Left lobe of liver (tissue), 2 donors: ENCODE measurements at places on chromosomes 7 and 10.

DNA sequence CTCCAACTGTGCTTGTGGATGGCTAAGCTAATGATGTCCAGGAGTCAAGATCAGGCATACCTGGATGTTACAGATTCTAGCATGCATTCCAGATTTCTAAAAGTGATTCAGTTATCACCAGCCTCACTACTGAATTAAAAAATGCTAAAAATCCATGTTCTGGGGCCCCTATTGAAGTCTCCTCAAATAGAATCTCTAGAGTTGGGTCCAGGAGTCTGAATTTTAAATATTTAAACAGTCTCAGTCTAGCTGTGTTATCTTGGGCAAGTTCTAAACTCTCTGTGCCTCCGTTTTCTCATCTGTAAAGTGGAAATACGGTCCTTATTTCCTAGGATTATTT is 5.0 kb downstream of the ARID5B start:
- DNase-seq, result no peak

DNA sequence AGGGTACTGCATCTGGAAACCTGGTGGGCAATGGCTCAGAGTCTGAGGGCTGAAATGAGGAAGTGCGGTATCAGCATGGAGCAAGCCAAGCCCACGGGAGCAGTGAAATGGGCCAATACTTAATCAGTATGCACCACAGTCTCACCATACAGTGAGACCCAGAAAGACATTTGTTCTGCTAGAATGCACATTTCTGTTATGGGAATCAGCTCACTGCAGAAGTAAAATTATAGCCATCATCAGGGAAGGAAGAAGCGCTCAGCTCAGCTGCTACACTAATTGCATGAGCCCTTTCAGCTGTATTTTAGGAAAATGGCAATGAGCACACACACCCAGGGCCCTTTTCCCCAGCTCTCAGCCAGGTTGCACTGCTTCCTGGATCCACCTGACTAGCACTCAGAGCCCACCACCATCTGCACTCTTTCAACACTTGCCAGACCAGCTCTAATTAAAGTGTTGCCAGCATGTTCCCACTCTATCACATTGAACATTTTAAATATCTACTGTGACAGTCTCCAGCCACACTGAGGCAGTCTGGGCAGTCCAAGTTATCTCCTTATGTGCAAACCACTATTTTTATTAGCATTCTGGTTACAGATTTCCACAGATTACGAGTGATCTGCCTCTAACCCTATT is 44.2 kb upstream of the PIK3AP1 start:
- DNase-seq, result no peak

DNA sequence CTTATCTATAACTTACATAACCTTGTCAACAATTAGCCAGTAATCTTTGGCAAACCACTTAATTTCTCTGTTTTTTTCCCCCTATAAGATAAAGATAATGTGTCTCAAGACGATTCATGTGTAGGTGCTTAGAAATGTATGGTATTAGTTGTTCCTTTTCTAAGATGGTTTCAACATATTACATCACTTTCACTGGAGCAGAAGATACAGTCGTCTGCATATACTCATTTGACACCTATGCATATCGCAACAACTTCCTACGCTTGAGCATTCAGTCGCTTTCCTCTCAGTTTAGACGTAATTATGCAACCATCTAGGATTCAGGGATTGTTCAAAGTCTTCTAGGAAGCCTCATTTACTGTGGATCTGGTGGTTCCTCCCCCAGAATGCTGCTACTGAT is 396.7 kb downstream of the PHTF2 start:
- no peak for DNase-seq

DNA sequence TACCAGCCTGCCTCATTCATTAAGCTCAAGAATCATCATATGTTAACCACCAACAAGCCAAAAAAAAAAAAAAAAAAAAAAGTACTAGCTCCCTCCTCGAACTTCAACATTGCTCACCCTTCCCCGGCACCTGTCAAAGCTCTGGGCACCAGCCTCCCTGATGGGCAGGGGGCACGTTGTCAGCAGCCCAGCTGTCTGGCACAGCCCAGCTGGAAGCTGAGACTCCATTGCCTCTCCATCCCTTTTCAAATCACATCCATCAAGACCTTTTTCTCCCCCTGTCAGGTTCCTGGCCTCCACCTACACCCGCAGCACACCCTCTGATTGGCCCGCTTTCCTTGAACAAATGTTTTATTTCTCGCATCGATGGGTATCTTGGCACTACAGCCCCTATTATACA is 913.3 kb upstream of the AUTS2 start:
- DNase-seq, result no peak

GRCh38 chr10:73824146-73824725 is 12.8 kb upstream of the NDST2 start:
- DNase-seq, result no peak

- DNase-seq, result no peak
These were observed 588 bp downstream of the GET4 start for GRCh38 chr7:876972-877311.

- DNase-seq, result no peak
These were observed 36.4 kb upstream of the ELN start for GRCh38 chr7:73991522-73992100.

DNA sequence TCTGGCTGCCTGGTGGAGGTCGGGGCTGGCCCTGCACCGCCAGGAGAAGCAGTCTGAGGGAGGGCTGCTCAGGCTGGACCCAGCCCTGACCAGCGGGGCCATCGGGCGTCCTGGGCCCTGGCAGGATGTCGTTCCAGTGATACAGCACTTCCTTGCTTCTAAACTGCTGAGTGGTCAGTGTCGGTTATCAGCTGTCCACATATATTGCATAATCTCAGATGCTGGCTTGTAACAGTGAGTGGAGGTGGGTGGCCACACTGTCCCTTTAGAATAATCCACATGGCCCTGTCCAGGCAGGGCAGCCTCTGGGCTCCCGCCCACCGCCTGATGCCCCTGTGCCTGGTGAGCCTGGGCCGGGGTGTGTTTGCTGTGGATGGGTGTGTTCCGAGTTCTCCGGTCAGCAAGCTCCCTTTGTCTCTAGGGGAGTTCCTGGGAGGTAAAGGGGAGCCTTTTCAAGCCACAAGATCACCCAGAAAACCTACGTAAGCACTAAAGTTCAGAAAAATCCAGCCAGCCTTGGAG is 86.1 kb downstream of the LHPP start:
- DNase-seq, result no peak

- peak; percentile 58 for DNase-seq
These were observed 108.4 kb upstream of the ZMIZ1 start for GRCh38 chr10:78960316-78960800.

- DNase-seq, result no peak
These were observed 37.2 kb downstream of the ERLIN1 start for GRCh38 chr10:100148353-100149211.

DNA sequence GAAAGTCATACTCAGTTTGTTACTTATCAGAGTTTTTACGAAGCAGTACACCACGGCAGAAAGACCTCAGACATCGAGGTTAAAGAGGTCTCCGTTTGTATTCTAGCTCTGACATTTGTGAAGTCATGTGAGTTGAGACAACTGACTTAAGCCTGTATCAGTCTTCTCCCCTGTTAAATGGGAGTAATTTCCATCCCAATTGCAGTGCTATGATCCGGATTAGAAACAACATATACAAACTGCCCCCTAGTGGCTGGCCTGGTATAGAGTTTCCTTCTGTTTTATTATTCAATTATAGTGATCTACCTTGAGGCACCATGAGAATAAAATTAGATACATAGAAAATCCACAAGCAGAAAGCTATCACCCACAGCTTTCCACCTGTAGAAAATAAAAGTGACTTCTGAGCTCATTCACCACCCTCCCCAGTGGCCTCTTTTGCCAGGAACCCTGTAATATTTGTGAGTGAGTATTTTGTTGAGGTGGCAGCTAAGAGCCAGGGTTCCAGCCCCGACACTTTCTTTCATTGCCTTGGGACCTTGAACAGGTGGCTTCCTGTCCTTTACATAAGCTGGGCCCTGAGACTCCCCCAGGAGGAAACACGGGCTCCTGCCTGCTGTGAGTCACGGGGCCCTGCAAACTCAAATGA is 607.2 kb upstream of the MGMT start:
- DNase-seq, result no peak

- no peak for DNase-seq
These were observed 94.3 kb upstream of the ADO start for GRCh38 chr10:62710182-62710581.

GRCh38 chr7:70303309-70303708 is 705.0 kb downstream of the AUTS2 start:
- DNase-seq, result no peak

GRCh38 chr10:118173296-118173695 is 126.6 kb upstream of the RAB11FIP2 start:
- DNase-seq, result no peak

- DNase-seq, result peak; percentile 80
These were observed 22.7 kb upstream of the KCNK18 start for GRCh38 chr10:117174439-117175214.

GRCh38 chr7:137891016-137891655 is 44.4 kb upstream of the DGKI start:
- DNase-seq, result no peak

- DNase-seq, result peak; percentile 26
These were observed 16.4 kb downstream of the ZNF488 start for GRCh38 chr10:47367646-47368045.

- no peak for DNase-seq
These were observed 113.7 kb downstream of the RGS10 start for GRCh38 chr10:119428789-119429188.

DNA sequence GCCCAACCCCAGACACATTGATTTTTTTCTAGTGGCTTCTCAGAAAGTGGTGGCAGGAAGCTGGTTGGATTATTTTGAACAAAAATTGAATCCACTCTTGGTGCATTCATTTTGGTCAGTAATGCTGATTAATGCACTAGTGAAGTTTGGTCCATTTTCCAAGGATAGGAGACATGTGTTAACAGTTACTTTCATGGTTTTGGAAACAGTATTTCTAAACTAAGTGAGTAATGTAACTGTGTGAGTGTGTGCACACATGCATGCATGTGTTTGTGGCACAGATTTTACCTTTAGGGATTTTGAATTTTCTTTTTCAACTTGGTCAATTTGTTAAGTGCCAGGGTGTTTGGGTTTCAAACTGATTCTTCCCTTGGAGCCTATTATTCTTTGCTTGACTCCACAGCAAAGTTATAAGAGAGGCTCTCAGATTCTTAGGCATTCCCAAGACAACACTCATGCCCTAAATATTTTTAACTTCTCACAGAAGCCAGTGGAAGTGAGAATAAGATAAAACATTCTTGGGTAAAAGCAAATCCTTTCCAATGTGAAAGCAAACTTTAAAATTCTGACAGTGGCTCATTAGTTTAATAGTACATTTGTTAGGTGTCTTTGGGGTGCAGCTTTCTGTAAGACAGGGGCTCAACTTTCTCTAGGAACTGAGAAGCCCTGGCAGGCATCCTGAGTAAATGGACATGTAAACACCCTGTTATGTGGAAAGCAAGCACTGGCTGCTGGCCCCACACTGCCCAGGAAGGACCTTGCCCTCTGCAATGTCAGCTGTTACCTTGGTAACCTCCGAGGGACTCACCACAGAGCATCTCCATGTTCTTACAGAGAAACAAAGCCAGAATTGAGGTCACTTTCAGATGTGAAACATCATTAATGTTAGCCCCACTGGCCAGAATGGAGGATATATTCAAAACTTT is 68.4 kb downstream of the ASAH2B start:
- DNase-seq, result peak; percentile 94

DNA sequence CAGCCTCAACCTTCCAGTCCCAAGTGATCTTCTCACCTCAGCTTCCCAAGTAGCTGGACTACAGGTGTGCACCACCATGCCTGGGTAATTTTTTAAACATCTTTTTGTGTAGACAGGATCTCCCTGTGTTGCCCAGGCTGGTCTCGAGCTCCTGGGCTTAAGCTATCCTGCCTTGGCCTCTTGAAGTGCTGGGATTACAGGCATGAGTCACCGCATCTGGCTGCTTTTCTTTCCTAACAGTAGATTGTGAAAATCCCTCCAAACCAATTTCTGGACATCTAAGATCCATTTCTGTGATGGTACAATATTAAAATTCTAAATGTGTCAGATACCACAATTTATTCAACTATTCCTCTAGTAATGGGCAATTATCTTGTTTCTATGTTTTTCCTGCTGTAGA is 38.7 kb downstream of the RAB18 start:
- no peak for DNase-seq

DNA sequence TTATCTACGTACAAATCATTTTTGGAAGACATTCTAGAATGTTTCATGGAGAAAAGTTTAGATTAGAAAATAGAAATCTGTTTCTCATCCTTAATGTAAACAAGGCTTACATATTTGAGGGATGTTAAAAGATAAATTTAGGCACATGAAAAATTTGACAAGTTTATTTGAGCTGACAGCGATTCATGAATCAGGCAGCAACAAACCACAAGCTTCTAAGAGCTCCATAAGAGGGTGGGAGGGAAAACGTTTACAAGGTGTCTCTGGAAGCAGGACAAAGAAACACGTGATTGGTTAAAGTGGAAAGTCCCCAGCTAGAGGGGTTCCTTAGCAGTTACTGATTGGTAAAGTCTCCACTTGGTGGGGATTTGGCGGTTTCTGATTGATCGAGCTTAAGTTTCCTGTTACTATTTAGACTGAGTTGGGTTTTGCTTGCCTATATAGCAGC is 228.9 kb upstream of the PITRM1 start:
- no peak for DNase-seq

DNA sequence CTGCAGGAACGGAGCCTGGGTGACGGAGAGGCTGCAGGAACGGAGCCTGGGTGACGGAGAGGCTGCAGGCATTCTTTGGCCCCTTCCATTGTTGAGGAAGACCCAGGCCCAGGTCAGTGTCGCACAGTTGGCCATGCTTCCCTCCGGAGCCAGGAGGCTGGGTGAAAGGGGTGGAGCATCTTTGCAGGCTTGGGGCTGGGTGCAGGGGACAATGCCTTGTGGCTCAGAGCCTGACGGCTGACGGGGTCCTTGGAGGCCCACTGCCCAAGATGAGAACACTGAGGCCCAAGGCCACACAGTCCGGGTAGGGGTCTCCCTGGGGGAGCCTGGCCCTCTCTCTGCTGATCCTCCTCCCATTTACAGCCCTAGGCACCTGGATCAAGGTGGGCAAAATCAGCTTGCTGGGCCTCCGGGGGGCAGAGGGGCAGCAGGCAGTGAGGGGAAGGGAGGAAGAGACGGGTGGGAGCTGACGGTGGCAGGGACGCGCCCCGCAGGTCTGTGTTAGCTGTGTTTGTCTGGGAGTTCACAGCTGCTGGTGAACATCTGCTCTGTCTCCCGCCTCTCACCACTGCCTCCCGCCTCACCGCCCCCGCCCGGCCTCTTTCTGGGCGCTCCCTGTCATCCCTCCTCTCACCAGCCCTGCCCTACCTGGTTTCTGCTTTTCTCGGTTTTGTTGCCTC is 30.6 kb upstream of the PCBD1 start:
- DNase-seq, result no peak

- no peak for DNase-seq
These were observed 35.9 kb upstream of the GJD4 start for GRCh38 chr10:35569111-35569707.

- no peak for DNase-seq
These were observed 53.5 kb upstream of the APBB1IP start for GRCh38 chr10:26384600-26384999.

DNA sequence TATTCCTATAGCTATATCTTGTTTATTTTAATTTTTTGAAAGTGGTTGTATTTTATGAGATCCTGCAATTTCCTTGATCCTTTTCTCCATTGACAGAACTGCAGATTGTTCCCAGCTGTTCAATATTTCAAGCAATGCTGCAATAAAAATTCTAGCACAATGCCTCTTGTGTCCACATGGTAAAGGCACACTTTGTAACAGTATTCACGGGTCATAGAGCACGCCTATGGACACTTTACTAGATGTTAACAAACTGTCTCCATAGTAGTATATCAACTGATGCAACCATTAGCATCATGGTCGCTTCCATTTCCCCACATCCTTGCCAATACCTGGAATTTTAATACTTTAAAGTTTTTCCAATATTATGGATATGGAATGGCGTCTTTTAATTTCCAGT is 123.9 kb upstream of the FZD8 start:
- DNase-seq, result no peak
